Activated CD8-positive, alpha-beta memory T cell treated with anti-CD3 and anti-CD28 coated beads, Interleukin-2, amount 10 ng/mL, durations not matched to agents 7 days and 5 days (primary cell): ENCODE measurements at places on chromosomes 7 and 10.
A peak's percentile ranks its signal among the peaks of the same experiment; 100 is the strongest.

- DNase-seq = peak; percentile 89
Observed at GRCh38 chr7:8176370-8177081, 85.4 kb downstream of the ICA1 start.

GRCh38 chr7:35757574-35757973 lies 43.3 kb upstream of the SEPTIN7 start:
- no peak for DNase-seq

GRCh38 chr7:101784292-101785127 lies 32.9 kb upstream of the CUX1 start:
- DNase-seq = no peak

- no peak for DNase-seq
Observed at GRCh38 chr7:151310578-151310977, 31.0 kb upstream of the NUB1 start.

GRCh38 chr7:148485618-148486017 lies 104.9 kb upstream of the C7orf33 start:
- no peak for DNase-seq

DNA sequence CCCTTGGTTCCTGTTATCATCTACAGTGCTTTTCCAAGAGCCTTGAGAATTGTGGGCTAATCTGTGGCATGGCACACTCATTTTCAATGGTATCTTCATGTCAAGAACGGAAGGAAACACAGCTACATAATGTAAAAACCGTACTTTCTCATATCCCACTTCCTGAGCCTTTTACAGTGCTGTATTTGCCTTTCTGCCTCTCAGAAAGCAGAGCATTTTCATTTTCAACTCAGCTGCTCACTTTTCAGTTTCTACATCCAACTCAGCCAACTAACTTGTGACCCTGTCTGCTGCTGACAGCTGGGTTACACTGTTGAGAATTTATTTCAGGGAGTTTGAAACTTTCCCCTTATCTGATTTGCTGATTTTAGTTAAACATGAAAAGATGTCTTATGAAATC lies 875.8 kb upstream of the KCND2 start:
- no peak for DNase-seq
